ENCODE measurements at places on chromosomes 12 and 14. TPM values are rescaled to one million over a fixed set of nuclear protein-coding genes. Genes with fewer than 3 reads are reported as not detected.
A peak's percentile ranks its signal among the peaks of the same experiment; 100 is the strongest.

Gene PPP1R36
- 0.46 TPM for total RNA-seq

Gene TULP3
- 16.3 TPM for total RNA-seq

Gene GUCY2C
- not detected for total RNA-seq

Gene OR4K15
- not detected for total RNA-seq

Gene OTOGL
- 0.09 TPM for total RNA-seq

Gene UBC
- 1,107 TPM for total RNA-seq

Gene PARPBP
- total RNA-seq = 2.1 TPM

Gene CYP27B1
- total RNA-seq = 2.0 TPM

- H3K36me3 ChIP-seq = peaks cover 7% of the 10 kb centered on the region
- peak overlapping the region; percentile 60 for H3K27ac ChIP-seq
- no peaks in the 10 kb centered on the region for H3K27me3 ChIP-seq
- H3K4me1 ChIP-seq = peaks cover 52% of the 10 kb centered on the region
- peak; percentile 91 for DNase-seq
Measured at GRCh38 chr12:56631790-56632700, 1.9 kb upstream of the BAZ2A start.

- H3K4me1 ChIP-seq = no peaks in the 10 kb centered on the region
- H3K27ac ChIP-seq = no peak overlapping the region
- no peaks in the 10 kb centered on the region for H3K27me3 ChIP-seq
Measured at GRCh38 chr12:119374635-119375034, 40.1 kb downstream of the CCDC60 start.

GRCh38 chr12:65391711-65392110 is 113.2 kb downstream of the MSRB3 start:
- DNase-seq = no peak
- no peak overlapping the region for H3K27ac ChIP-seq
- H3K27me3 ChIP-seq = no peaks in the 10 kb centered on the region
- no peaks in the 10 kb centered on the region for H3K4me1 ChIP-seq
- H3K36me3 ChIP-seq = no peaks in the 10 kb centered on the region

- no peak overlapping the region for H3K27ac ChIP-seq
- no peak for DNase-seq
- H3K4me3 ChIP-seq = no peak overlapping the region
- H3K36me3 ChIP-seq = no peaks in the 10 kb centered on the region
- no peaks in the 10 kb centered on the region for H3K4me1 ChIP-seq
- H3K27me3 ChIP-seq = no peaks in the 10 kb centered on the region
Measured at GRCh38 chr12:119239040-119239439, 60.3 kb downstream of the HSPB8 start.

DNA sequence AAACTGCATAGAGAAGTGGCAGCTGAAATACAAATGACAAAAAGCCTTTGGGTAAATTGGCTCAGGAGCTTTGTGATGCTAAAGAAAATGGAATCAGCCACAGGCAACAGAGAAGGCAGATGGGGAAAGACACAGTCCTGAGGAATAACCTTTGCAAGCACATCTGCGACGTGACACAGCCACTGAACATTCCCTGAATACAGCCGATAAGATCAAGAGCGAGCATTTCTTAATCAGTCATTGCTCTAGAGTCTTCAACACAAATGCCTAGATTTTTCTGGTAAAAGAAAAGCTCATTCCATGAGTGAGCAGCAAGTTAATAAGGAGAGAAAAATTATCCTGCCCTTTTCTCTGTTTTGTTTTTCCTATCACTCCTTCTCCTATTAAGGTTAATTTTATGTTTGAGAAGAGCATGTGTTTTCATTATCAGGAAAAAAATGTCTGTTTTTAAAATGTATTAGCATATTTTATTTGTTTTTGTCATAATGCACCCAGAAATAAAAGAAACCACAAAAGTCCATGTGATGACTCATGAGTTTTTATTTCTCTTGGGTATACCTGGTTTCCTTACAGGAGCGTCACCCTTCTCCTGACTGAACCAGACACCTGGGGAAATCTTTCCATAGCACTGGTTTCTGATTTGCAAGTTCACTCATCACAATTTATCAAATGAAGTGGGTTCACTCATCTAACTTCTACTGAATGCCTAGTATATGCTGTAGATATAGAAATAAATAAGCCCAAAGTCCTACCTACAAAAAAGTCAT is 45.4 kb upstream of the PCED1B start:
- H3K27me3 ChIP-seq = no peaks in the 10 kb centered on the region
- H3K4me3 ChIP-seq = no peak overlapping the region
- DNase-seq = no peak
- H3K36me3 ChIP-seq = no peaks in the 10 kb centered on the region

DNA sequence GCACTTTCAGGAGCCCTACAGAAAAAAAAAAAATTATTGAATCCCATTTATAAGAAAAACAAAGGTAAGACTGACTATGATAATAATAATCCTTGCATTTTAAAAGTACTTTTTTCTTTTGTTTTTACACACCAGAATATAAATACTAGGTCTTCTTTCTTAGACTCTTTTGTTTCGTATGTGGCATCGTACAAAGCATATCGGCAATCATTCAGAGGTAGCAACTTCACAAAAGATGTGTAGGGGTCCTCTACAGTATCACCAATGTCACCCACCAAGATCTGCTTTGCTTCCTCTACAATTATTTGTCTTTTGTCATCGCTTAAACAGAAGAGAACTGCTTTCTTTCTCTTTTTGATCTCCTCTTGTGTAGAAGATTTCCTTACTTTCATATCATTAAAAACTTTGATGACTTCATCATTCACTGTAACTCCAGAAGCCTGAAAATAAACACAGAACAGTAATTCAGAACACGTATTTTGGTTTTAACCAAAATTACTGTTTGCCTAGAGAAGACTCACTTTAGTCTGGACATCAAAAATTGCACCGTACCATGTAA is 1.2 kb downstream of the CFL2 start:
- peak overlapping the region; percentile 85 for H3K4me3 ChIP-seq
- peak overlapping the region; percentile 95 for H3K27ac ChIP-seq
- no peaks in the 10 kb centered on the region for H3K27me3 ChIP-seq
- peaks cover 13% of the 10 kb centered on the region for H3K4me1 ChIP-seq
- DNase-seq = no peak

DNA sequence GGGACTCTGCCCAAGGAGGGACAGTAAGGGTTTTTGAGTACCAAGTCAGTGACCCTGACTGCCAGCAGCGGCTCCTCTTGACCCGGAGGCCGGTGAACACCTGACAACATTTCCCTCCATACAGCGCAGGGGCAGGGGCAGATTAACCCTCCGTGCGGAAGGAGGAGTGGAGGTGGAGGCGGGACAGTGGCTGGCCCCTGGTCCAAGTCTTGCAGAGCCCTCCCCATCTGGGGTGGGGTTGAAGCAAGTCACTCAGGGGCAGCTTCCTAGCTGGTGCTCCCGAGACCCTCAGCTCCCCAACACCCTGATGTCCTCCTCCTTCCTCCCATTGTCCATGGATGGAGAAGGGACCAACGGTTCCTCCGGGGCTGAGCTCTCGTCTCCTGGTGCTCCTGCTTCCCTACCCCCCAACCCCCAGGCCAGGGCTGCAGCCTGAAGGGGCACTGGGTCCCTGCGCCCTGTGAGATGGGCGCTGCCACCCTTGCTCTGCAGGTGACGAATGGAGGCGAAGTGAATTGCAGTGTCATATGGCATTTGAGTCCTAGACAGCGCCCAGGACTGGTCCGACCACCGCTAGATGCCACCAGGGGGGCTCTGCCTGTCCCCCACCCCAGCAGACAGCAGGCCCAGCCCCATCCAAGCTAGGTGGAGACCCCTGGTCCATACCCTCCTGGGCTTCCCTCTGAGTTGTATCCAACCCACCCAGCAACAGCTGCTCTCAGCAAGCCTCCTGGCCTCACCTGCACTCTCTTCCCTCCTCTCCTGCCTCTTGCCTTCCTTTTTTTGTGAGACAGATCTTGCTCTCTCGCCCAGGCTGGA is 7.0 kb upstream of the AMN start:
- H3K27me3 ChIP-seq = no peaks in the 10 kb centered on the region
- H3K4me1 ChIP-seq = no peaks in the 10 kb centered on the region
- no peaks in the 10 kb centered on the region for H3K36me3 ChIP-seq
- no peak overlapping the region for H3K27ac ChIP-seq

DNA sequence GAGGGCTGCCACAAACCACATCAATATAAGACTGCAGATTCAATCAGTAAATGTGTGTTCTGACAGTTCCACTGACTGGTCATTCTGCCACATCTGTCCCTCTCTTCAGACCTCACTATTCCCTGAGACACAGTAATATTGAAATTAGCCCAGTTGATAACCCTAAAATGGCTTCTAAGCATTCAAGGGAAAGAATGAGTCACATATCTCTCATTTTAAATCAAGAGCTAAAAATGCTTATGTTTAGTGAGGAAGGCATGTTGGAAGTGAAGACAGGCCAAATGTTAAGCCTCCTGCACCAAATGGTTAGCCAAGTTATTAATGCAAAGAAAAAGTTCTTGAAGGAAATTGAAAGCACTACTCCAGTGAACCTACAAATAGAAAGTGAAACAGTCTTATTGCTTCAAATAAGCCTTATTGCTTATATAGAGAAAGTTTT is 24.5 kb upstream of the KIF21A start:
- no peaks in the 10 kb centered on the region for H3K4me1 ChIP-seq
- H3K27ac ChIP-seq = no peak overlapping the region
- no peaks in the 10 kb centered on the region for H3K36me3 ChIP-seq
- DNase-seq = no peak
- H3K27me3 ChIP-seq = no peaks in the 10 kb centered on the region

GRCh38 chr12:132392389-132393244 is 63.2 kb upstream of the GALNT9 start:
- no peaks in the 10 kb centered on the region for H3K4me1 ChIP-seq
- H3K36me3 ChIP-seq = no peaks in the 10 kb centered on the region
- peaks cover 12% of the 10 kb centered on the region for H3K27me3 ChIP-seq
- DNase-seq = peak; percentile 39

DNA sequence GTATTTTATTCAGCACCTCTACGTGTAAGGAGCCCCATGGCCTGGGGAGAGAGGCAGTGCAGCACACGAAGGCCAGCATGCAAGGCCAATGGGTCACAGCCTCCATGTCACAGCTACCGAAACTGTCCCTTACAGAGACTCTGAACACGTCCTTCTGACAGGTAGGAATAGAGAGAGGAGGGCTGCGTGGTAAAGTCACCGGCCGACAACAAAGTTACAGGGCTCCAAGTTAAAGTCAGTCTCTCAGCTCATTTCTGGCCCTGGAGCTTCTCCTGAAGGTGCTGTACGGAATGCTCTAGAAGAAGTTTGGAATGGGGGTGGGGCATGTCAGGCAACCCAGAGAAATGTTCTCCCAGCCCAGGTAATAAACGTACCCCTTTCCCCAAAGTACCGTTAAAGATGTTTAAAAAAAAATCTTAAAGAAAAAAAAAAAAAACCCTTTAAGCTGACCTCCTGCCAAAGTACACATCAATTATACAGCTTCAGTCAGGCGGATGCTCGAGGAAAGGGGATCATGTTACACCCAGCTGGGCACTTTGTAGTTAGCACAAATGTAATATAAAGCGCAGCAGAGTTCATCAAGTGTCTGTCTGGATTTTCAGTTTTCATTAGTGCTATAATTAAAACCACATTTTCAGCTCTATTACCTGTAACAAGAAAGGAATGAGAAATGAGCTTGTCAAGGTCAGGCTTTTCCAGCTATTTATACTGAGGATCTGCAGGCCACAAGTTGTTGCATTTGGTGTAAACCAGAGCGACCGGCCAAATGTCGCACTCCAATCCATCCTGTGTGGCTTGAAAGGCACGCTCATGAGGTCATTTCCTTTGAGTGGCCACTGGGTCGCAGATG is 53.3 kb upstream of the CDKN3 start:
- H3K27ac ChIP-seq = no peak overlapping the region
- no peaks in the 10 kb centered on the region for H3K36me3 ChIP-seq
- no peak for DNase-seq
- no peaks in the 10 kb centered on the region for H3K4me1 ChIP-seq
- H3K4me3 ChIP-seq = no peak overlapping the region

DNA sequence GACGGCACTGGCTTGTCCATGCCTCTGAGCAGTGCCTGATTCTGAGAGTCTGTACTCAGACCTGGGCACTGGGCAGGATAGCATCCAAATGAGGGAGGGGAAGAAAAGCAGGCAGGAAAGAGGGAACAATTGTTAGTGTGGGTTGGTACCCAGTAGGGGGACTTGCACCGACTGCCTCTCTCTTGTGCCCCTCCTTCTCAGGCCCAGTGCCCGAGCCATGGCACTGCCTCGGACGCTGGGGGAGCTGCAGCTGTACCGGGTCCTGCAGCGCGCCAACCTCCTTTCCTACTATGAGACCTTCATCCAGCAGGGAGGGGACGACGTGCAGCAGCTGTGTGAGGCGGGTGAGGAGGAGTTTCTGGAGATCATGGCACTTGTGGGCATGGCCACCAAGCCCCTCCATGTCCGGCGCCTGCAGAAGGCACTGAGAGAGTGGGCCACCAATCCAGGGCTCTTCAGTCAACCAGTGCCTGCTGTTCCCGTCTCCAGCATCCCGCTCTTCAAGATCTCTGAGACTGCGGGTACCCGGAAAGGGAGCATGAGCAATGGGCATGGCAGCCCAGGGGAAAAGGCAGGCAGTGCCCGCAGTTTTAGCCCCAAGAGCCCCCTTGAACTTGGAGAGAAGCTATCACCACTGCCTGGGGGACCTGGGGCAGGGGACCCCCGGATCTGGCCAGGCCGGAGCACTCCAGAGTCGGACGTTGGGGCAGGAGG is 2.2 kb downstream of the NAB2 start:
- DNase-seq = no peak
- H3K27ac ChIP-seq = peak overlapping the region; percentile 87
- H3K27me3 ChIP-seq = no peaks in the 10 kb centered on the region
- H3K36me3 ChIP-seq = peaks cover 41% of the 10 kb centered on the region
- H3K4me3 ChIP-seq = peak overlapping the region; percentile 88

- H3K4me1 ChIP-seq = peaks cover 7% of the 10 kb centered on the region
- no peaks in the 10 kb centered on the region for H3K36me3 ChIP-seq
- no peak overlapping the region for H3K4me3 ChIP-seq
- no peak overlapping the region for H3K27ac ChIP-seq
Measured at GRCh38 chr14:70702161-70702560, 60.4 kb downstream of the TTC9 start.

GRCh38 chr14:98871796-98872195 is 400.2 kb downstream of the BCL11B start:
- no peaks in the 10 kb centered on the region for H3K27me3 ChIP-seq
- no peaks in the 10 kb centered on the region for H3K36me3 ChIP-seq
- no peak for DNase-seq
- H3K4me3 ChIP-seq = no peak overlapping the region
- H3K27ac ChIP-seq = no peak overlapping the region

DNA sequence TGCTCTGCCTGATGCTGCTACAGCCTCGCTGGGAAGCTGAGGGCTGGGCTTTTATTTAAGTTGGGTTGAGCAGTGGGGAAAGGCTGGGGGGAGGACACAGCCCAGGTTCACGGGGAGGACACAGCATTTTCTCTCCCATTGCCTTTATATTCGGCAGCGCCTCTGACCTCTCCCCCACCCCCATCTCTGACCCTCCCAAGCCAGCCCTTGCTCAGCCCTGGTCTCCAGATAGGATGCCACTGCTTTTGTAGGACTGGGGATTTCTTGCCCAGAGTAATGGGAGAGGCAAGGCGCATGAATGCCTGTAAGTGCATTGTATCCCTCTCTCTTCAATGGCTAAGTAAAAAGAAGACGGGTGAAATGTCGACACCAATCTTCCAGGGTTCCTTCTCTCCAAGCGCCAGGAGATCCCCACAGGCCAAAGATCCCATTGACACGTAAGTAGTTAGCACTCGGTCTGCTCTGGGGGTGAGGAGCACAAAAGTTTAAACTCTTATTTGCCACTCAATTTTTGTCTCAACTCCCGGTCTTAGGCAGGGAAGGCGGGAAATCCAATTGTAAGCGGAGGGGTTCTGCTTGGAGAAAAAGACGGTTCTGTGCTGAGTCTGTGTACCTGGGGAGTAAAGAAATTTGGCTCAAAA is 4.6 kb downstream of the HOXC4 start:
- H3K27me3 ChIP-seq = peaks cover 67% of the 10 kb centered on the region
- DNase-seq = no peak
- no peak overlapping the region for H3K4me3 ChIP-seq
- H3K36me3 ChIP-seq = no peaks in the 10 kb centered on the region
- H3K27ac ChIP-seq = no peak overlapping the region

Measured in upper lobe of right lung (tissue), 1 donor.